Cortex of kidney (tissue), 1 donor: ENCODE measurements at places on chromosomes 4 and X.

DNA sequence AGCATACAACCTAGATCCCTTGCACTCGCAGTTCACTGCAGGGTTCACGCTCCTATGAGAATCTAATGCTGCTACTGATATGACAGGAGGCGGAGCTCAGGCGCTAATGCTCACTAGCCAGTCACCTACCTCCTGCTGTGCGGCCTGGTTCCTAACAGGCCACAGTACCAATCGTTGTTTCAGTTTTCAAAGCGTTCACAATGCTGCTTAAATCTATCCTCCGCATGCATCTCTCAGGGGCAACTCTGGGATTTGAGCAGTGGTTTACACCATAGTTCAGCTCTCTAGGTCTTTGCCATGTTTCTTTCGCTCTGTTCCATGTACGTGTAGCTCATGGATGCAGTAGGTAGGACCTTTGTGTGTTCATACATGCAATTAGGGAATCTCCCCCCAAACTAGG is 47.2 kb downstream of the CLOCK start:
- no peak for DNase-seq

DNA sequence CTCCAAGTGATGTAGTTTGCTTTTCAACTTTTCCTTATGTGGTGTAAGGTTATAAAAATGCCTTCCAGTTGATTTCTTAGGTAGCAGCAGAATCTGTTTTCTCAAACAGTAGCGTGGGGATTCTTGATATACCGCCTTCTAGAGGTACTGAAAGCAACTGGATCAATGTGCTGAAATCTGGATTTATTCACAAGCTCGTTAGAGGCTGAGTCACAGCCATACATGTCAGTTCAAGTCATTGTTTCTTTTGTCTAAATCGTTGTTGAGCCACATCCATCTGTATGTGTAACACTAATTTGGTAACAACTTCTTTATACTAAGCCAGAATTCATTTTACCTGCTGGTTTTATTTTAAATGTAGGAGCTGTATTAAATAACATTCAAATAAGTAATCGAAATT is 200.0 kb upstream of the MAD2L1 start:
- DNase-seq = no peak

DNA sequence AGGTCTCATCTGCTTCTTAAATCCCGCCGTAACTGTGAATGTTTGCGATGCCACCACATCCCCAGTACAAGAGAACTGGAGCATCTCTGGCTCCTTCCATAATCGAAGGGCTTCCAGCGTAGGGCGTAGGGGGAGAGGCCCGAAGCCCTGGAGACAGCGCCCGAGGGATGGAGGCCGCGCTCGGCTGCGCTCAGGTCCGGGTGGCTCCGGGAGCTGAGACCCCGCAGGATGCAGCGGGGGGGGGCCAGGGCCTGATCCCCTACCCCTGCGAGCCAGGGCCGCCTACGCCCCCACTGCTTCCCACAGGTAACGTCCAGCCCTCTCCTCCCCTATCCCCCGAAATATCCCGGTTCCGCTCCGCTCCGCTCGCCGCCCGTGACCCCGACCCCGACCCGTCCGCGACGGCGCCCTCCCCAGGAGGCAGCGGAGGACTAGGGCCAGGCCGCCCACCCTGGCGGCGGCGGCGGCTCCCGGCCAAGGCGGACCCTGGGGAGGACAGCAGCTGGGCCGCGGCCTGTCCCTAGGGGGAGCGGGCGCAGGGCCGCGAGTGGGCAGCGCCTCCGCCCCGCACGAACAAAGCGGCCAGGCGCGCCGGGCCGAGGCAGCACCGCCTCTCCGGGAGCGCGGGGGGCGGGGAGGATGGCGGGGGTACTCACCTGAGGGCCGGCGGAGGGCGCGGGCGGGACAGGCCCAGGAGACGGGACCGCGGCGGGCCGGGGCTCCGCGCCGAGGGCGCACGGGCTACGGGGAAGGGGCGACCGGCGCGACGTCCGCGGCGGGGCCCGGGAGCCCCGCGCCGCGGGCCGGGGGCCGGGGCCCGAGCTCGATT is 723 bp downstream of the WDFY3 start:
- peak; percentile 41 for DNase-seq

GRCh38 chr4:22875587-22876257 is 183.0 kb downstream of the GBA3 start:
- DNase-seq = no peak

GRCh38 chr4:22071749-22072148 is 123.2 kb upstream of the KCNIP4 start:
- DNase-seq = no peak
